ENCODE measurements at places on chromosomes 13 and 19. TPM values are rescaled to one million over a fixed set of nuclear protein-coding genes. Genes with fewer than 3 reads are reported as not detected.

GRCh38 chr19:2602391-2603181 is 99.9 kb downstream of the GNG7 start:
- H3K27me3 ChIP-seq = no peaks in the 10 kb centered on the region
- H3K36me3 ChIP-seq = no peaks in the 10 kb centered on the region
- peak overlapping the region; percentile 58 for H3K27ac ChIP-seq
- DNase-seq = peak; percentile 77
- peaks cover 24% of the 10 kb centered on the region for H3K4me1 ChIP-seq

DNA sequence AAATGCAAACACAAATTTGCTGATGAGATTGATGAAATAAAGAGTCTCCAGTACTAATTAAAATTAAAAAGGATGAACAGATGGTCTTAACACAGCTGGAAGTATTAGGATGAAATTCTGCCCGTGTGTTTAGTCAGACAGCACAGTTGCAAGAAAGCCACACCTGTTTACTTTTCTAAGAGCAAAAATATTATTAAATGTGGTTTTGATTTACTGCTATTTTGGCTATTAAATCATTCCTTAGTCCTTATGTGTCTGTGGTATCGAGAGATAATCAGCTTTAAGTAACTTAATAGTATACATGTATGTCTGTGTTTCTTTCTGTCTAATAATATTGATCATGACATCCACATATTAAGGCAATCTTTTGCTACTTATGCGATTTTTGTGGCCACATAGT is 494.9 kb downstream of the GPC6 start:
- no peak overlapping the region for H3K27ac ChIP-seq
- H3K36me3 ChIP-seq = no peaks in the 10 kb centered on the region
- no peaks in the 10 kb centered on the region for H3K27me3 ChIP-seq
- no peak overlapping the region for H3K4me3 ChIP-seq
- DNase-seq = no peak

GRCh38 chr19:44512326-44513298 is 12.3 kb upstream of the ZNF180 start:
- DNase-seq = no peak
- H3K4me3 ChIP-seq = no peak overlapping the region
- H3K36me3 ChIP-seq = no peaks in the 10 kb centered on the region
- H3K27me3 ChIP-seq = no peaks in the 10 kb centered on the region
- no peaks in the 10 kb centered on the region for H3K4me1 ChIP-seq

- no peak overlapping the region for H3K27ac ChIP-seq
- H3K36me3 ChIP-seq = no peaks in the 10 kb centered on the region
- H3K4me1 ChIP-seq = peaks cover 22% of the 10 kb centered on the region
- DNase-seq = no peak
- no peaks in the 10 kb centered on the region for H3K27me3 ChIP-seq
These were observed 642.1 kb upstream of the ARGLU1 start for GRCh38 chr13:107209824-107210722.

DNA sequence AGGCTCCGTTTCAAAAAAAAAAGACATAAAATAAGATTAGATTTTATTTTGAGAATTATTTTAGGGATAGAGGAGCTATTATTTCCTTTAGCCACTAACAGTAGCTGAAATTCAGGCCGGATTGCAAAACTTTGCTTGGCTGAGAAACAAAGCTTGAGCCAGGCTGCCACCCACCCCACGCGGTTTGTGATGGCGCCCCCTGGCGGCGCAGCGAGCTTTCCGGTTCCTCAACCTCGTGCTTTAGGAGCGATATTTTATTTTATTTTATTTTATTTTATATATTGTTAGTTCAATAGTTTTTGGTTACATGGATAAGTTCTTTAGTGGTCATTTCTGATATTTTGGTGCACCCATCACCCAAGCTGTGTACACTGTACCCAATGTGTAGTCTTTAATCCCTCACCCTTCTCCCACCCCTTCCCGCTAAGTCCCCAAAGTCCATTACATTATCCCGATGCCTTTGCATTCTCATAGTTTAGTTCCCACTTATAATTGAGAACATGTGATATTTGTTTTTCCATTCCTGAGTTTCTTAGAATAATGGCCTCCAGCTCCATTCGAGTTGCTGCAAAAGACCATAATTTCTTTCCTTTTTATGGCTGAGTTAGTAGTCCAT is 19.8 kb upstream of the CEACAM4 start:
- peak; percentile 94 for DNase-seq
- no peaks in the 10 kb centered on the region for H3K27me3 ChIP-seq
- no peak overlapping the region for H3K27ac ChIP-seq
- H3K4me1 ChIP-seq = no peaks in the 10 kb centered on the region

DNA sequence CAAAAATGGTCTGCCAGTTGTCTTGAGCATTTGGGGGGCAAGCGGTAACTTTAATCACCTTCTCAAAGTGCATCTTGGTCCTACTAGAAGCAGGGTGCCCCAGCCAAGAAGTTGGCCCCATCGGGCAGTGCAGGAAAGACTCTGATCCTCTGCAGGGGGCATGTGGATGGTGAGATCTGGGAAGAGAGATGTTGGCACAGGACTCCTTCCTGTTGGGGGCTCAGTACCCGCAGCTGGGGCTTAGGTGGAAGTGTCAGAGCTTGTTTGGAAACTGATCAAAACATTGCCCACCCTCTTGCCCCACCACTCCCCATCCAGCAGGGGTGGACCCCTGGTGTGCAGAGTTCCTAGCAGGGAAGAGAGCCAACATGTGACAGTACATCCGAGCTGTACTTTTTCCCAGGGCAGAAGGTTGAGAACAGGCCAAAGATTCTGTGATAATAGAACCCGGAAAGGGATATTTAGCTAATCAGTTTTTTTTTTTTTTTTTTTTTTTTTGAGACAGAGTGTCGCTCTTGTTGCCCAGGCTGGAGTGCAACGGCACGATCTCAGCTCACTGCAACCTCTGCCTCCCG is 8.8 kb downstream of the RRAS start:
- H3K4me3 ChIP-seq = no peak overlapping the region
- H3K27me3 ChIP-seq = no peaks in the 10 kb centered on the region
- H3K36me3 ChIP-seq = no peaks in the 10 kb centered on the region
- H3K27ac ChIP-seq = peak overlapping the region; percentile 95

DNA sequence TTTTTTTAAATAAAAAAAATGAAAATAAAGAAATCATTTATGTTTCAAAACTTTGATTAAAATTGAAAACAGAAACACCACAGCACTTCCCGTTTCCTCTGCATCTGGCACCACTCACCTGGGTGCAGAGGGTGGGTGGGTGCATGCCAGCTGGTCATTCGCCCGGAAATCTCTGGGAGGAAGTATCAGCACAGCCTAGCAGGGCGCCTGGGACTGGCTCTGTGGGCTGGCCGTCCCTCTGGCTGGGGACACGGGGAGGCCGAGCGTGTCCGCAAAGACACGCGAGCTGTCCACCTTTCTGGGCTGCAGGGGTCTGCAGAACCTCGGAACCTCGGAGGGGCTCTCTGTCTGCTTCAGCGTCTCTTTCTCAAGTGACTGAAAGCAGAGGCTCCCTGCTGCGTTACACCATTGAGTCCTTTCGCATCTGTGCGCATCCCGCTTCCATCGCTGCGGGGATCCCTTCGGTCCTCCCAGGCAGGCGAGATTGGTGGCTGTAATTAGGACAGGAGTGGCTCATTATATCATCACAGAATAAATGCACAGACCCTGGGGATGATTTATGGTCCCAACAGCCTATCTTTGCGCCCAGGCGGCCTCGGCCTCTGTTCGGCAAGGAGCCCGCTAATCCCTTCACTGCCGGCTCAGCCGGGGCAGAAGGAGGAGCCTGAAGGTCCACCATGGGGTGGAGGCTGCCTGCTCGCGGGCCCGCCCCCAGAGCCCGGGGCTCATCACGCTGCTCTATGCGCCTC is 17.2 kb downstream of the CRTC1 start:
- H3K4me1 ChIP-seq = peaks cover 15% of the 10 kb centered on the region
- peak; percentile 83 for DNase-seq
- H3K27ac ChIP-seq = peak overlapping the region; percentile 73
- peak overlapping the region; percentile 39 for H3K4me3 ChIP-seq

GRCh38 chr13:109725297-109725696 is 61.1 kb downstream of the IRS2 start:
- H3K27ac ChIP-seq = no peak overlapping the region
- H3K27me3 ChIP-seq = no peaks in the 10 kb centered on the region
- H3K36me3 ChIP-seq = no peaks in the 10 kb centered on the region
- no peak for DNase-seq

DNA sequence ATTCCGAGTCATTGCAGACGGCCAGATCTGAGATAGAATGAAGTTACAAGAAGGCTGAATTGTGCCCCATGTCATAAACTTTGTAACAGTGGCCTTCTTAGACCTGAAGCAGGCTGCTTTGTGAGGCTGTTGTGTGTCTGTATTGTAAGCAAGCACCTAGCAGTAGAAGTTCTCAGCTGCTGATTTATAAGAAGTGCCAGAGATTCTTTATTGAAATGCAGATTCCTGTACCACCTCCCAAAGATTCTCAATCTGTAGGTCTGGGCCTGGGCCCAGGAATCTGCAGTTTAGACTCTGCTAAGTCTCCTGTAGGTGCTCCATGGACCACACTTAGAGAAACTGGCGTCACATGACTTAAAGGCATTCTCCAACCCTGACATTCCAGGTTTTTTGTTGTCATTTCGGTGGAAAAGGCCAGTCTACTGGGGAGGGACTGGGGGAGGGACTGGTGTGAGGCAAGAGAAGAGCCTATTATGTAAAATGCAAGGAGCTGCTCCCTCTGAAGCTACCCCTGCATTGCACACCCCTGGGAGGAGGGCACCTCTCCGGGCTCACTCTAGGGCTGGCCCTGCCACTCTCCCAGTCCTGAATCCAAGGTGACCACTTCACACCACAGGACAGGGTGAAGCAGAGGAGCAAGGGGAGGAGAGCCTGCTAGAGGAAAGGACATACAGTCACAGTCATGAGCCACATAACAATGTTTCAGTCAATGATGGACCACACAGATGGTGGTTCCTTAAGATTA is 769 bp upstream of the TMEM272 start:
- DNase-seq = no peak
- H3K36me3 ChIP-seq = no peaks in the 10 kb centered on the region
- H3K4me1 ChIP-seq = peaks cover 7% of the 10 kb centered on the region
- no peak overlapping the region for H3K27ac ChIP-seq
- H3K4me3 ChIP-seq = no peak overlapping the region
- H3K27me3 ChIP-seq = no peaks in the 10 kb centered on the region

GRCh38 chr19:32363175-32363574 is 17.8 kb downstream of the ZNF507 start:
- peaks cover 15% of the 10 kb centered on the region for H3K4me1 ChIP-seq
- peaks cover 5% of the 10 kb centered on the region for H3K36me3 ChIP-seq
- no peak overlapping the region for H3K4me3 ChIP-seq

GRCh38 chr19:53642381-53643099 is 10.7 kb downstream of the DPRX start:
- H3K4me1 ChIP-seq = peaks cover 4% of the 10 kb centered on the region
- no peaks in the 10 kb centered on the region for H3K27me3 ChIP-seq
- H3K4me3 ChIP-seq = no peak overlapping the region
- H3K27ac ChIP-seq = no peak overlapping the region

DNA sequence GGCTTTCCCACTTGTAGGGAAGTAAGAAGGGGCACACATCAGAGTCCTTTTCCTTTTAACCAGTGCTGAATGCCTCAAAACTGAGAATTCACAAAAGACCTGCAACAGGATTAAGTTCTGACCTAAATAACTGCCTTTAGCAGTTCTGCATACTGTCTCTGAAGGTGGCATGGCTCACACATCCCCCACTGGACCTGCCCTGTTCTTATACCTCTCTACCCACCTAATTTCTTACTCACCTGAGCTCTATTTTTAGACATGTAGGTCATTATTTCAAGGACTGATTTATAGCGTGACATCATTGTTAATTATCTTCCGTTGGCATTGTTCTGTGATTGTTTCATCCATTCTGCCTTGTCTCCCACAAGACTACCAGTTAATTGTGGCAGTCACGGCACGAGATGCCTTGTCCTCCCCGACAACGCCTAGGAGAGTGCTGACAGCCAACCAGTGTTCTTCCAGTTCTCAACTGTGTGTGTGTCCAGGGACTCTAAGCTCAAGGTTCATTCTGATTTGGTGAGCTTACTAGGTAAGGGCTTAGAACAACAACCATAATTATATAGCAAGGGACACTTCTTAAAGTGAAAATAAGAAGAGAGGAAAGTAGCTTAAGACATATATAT is 27.1 kb upstream of the UBL3 start:
- H3K27ac ChIP-seq = no peak overlapping the region
- H3K36me3 ChIP-seq = no peaks in the 10 kb centered on the region
- DNase-seq = no peak
- H3K4me3 ChIP-seq = no peak overlapping the region
- no peaks in the 10 kb centered on the region for H3K4me1 ChIP-seq

- H3K4me1 ChIP-seq = peaks cover 19% of the 10 kb centered on the region
- no peaks in the 10 kb centered on the region for H3K27me3 ChIP-seq
- no peaks in the 10 kb centered on the region for H3K36me3 ChIP-seq
- peak; percentile 89 for DNase-seq
- no peak overlapping the region for H3K27ac ChIP-seq
- H3K4me3 ChIP-seq = peak overlapping the region; percentile 46
These were observed 3.5 kb downstream of the LYPD5 start for GRCh38 chr19:43798546-43799409.

GRCh38 chr19:19319732-19320360 is 463 bp downstream of the SUGP1 start:
- H3K27ac ChIP-seq = peak overlapping the region; percentile 91
- peak overlapping the region; percentile 89 for H3K4me3 ChIP-seq
- peaks cover 7% of the 10 kb centered on the region for H3K36me3 ChIP-seq
- H3K4me1 ChIP-seq = peaks cover 26% of the 10 kb centered on the region
- no peaks in the 10 kb centered on the region for H3K27me3 ChIP-seq
- DNase-seq = no peak

DNA sequence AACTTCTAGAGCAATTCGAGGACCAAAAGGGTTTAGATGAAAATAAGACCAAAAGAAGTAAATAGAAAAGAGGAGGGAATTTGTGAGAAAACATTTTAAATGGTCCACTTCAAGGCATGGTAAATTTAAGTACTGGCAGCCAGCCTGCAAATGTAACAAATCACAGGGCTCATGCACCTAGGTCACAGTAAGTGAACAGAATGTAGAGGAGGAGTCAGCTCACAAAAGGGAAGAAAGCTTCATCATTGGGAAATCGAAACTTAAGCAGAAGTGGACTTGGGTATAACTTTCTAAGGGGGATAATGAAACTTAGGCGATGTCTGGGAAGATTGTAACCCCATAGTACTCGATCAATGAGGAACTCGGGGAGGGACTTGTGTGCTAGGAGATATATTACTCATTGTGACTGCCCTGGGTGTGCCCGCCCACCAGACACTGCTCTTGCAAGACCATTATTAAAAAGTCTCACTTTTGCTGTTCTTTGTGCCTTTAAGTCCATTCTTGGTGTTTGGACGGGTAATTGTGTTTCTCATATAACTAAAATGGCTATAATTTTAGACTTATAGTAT is 1053.6 kb upstream of the MIR17HG start:
- no peak for DNase-seq
- no peak overlapping the region for H3K4me3 ChIP-seq
- H3K4me1 ChIP-seq = no peaks in the 10 kb centered on the region
- no peaks in the 10 kb centered on the region for H3K36me3 ChIP-seq

- H3K4me3 ChIP-seq = no peak overlapping the region
- no peaks in the 10 kb centered on the region for H3K36me3 ChIP-seq
- H3K27ac ChIP-seq = no peak overlapping the region
- DNase-seq = no peak
These were observed 59.0 kb downstream of the WDFY2 start for GRCh38 chr13:51643105-51643881.

GRCh38 chr13:33690354-33690753 is 127.6 kb upstream of the RFC3 start:
- no peak for DNase-seq
- no peaks in the 10 kb centered on the region for H3K36me3 ChIP-seq
- H3K27me3 ChIP-seq = no peaks in the 10 kb centered on the region
- H3K4me1 ChIP-seq = no peaks in the 10 kb centered on the region

Gene CABP5
- total RNA-seq = not detected

Gene OVOL3
- not detected for total RNA-seq

Gene DLL3
- not detected for total RNA-seq

Gene MCEMP1
- 40.4 TPM for total RNA-seq

Gene CEACAM8
- total RNA-seq = not detected

Gene LIM2
- total RNA-seq = not detected

Gene CACNA1A
- not detected for total RNA-seq

Gene DPRX
- not detected for total RNA-seq

Gene OR4F17
- total RNA-seq = not detected

Gene CHAMP1
- 4.6 TPM for total RNA-seq

Gene HMGB1
- total RNA-seq = 176 TPM
